ENCODE measurements at places on chromosomes 12 and 14.

DNA sequence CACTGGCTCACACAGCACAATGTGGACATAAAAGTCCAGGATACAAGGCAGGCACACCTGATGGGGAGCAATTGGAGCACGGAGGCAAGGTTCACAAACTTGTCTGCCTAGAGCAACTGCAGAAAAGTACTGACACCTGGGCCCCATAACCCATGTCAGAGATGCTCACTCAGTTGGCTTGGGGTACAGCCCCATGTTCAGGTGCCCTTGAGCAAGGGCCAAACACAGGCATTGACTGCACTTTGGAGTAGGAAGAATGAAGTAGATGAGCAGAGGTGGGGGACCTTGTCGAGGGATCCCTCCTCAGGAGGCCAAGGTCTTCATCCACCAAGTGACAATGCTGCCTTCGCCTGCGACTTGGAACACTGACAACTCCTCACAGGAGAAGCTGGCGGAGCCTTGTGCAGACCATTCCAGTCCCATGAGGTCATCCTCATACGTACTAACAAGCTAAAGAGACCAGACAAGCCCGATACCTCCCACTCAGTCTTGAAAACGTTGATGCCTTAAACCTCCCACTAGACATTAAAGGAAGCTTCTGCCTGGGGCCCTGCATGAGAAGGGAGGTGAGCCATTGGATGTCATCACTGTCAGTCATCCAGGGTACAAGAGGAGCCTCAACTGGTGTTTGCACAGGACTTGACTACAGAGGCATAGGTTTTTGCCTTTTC, 42.5 kb upstream of the C14orf180 start:
- no peak for DNase-seq

DNA sequence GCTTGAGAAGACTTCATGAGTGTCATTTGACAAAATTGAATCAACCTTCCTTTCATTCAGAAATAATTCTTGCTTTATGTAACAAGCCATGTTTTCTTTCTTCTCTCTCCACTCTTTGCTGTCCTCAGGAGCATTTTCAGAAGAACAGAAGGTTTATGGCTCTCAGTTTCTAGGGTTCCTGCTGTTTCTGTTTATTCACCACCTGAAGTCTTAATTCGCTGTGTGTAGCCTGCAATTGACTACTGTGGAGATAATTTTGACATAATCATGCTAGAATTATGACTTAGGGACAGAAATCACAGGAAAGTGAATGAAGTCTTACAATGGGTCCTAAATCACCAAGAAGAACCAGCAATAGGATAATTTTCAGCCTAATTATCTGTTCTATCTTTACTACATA, 7.2 kb upstream of the PLEKHG7 start:
- no peak for DNase-seq

DNA sequence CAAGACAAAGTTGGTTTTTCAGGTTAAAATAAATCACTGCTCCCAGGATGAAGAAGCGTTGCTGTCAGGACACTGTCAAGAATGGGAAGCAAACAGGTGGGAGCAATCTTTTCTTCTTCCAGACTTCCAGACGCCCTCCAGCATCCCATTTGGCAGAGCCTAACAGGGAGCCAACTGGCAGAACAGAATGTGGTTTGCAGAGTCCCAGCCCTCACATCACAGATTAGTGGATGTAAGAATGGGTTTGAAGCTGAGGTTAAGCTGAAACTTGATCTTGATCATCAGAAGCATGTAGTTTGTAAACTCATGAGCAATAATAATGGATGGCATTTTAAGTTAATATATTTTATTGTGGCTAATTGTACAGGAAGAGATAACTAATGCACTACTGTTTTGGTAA, 636.4 kb downstream of the SLC6A15 start:
- no peak for DNase-seq

DNA sequence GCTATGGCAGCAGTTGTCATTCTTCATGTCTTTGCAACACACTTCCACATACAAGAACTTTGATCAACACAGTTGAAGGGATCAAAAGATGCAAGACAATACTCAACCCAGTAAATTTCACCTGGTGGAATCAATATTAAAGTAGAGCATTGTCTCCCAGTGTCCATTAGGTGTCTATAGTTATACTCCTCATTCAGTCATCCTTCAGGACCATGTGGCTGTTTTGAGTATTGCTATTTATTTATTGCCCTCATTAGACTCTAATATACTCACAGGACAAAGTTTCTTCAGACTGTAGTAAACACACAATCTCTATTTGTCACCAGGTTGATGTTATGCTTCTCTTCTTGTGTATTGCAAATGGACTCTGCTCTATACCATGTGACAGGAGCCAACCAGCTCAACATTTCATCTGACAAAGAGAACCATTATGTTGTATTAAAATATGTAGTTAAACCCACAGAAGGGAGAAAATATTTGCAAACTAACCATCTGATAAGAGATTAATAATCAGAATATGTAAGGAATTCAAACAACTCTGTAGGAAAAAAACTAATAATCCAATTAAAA, 146.6 kb downstream of the TGFB3 start:
- DNase-seq, result no peak

- no peak for DNase-seq
These were observed 582 bp downstream of the SGPP1 start for GRCh38 chr14:63727231-63727735.

DNA sequence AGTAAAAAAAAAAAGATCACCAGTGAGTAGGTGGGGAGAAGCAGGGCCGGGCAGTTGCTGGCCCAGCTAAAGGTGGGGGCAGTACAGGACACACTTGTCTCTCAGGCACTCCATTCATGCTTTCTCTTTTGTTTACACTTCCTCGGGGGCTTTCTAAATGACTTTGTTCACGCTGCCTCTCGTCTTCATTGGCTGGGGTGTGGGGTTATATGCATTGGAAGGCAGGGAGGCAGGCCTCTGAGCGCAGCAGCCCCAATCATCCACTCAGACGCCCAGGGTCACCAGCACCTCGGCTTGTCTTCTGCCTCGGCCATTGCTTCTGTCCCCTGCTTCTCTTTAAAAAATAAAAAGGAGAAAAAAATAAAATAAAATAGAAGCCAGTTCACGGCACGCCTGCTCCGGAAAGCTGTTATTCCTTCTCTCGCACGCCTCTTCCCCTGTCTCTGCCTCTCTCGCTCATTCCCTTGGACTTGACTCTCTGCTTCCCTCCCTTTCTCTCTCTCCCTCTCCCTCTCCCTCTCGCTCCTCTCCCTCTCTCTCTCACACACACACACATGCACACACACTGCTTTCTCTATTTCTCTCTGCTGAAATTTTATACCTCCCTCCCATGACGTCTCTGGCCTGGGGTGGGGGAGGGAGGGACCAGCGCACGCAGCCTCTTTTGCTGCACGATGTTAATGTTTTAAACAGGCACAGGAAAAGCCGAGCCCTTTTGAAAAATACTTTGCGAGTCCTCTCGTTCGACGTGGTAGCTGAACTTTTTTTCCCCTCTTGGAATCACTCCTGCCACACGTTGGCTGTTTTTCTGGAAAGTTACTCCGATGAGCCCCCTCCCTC, at the start of gene TGFB3:
TGFB3 (minus strand) TSS at position 570 of the 840 bp plus-strand sequence. CDS start 1,102 bp downstream, outside the sequence.
- peak; percentile 25 for DNase-seq

DNA sequence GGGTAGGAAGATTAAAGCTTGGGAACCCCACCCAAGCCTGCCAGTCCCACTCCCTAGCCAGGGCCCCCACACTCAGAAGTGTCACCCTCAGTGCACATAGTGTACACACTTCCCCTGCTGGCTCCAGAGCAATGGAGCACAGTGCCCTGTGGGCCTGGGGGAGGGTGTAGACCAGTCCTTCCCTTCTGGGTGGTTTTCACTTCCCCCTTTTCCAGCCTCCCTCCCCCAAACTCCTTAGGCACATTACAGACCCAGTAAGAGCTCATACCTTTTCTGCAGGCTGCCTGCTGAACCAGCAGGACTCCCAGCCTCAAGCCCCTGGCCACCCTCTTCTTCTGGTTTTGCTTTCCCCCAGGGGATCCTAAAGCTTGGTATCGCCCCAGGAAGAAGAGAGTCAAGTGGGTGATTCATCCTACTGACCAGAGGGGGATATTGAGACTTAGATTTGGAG, at the start of gene ZNF385A:
ZNF385A (minus strand) TSS at position 143 of the 451 bp plus-strand sequence. CDS start 219 bp downstream, outside the sequence.
- DNase-seq, result no peak

GRCh38 chr12:109014984-109015765, 5.7 kb downstream of the SVOP start:
- no peak for DNase-seq

Measured in stimulated activated CD8-positive, alpha-beta memory T cell treated with anti-CD3 and anti-CD28 coated beads, Interleukin-7, amount 100 ng/mL, for 48 hours (primary cell).